PC-3 (cell line): ENCODE measurements at places on chromosomes 16 and 17.

- DNase-seq: peak; percentile 5
These were observed 99.8 kb downstream of the CPPED1 start for GRCh38 chr16:12703935-12704334.

DNA sequence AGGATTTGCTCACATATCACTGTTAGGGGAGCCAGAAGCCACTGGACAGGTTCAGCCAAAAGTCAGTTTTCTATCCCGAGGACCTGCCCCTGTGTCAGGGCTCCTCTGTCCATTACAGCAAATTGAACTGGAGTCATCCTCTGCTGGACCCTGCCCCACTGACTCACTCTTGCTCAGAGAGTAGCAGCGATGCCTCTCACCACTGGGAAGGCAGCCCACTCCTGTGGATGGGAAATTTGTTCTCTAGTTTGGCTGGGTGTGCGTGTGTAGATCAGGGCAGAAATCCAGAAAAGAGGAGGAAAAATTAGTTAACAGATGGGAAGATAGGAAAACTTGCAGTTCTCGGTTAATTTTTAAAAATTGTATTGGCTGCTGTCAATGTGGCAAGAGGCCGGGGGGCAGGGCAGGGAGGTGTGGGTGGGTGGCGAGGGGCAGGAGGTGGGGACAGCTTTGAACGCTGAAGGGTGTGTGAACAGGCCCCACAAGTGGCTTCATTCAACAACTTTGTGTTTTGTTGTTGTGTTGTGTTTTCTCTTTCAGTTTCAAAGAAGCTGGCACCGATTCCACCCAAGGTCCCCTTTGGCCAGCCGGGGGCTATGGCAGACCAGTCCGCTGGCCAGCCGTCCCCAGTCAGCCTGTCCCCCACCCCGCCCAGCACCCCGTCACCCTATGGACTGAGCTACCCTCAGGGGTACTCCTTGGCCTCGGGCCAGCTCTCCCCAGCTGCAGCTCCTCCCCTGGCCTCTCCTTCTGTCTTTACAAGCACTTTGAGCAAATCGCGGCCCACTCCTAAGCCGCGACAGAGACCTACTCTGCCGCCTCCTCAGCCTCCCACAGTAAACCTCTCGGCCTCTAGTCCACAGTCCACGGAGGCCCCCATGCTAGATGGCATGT lies 33.6 kb downstream of the ELAC2 start:
- DNase-seq: peak; percentile 65

- peak; percentile 50 for DNase-seq
These were observed 17.6 kb upstream of the SSTR5 start for GRCh38 chr16:1054660-1055556.

DNA sequence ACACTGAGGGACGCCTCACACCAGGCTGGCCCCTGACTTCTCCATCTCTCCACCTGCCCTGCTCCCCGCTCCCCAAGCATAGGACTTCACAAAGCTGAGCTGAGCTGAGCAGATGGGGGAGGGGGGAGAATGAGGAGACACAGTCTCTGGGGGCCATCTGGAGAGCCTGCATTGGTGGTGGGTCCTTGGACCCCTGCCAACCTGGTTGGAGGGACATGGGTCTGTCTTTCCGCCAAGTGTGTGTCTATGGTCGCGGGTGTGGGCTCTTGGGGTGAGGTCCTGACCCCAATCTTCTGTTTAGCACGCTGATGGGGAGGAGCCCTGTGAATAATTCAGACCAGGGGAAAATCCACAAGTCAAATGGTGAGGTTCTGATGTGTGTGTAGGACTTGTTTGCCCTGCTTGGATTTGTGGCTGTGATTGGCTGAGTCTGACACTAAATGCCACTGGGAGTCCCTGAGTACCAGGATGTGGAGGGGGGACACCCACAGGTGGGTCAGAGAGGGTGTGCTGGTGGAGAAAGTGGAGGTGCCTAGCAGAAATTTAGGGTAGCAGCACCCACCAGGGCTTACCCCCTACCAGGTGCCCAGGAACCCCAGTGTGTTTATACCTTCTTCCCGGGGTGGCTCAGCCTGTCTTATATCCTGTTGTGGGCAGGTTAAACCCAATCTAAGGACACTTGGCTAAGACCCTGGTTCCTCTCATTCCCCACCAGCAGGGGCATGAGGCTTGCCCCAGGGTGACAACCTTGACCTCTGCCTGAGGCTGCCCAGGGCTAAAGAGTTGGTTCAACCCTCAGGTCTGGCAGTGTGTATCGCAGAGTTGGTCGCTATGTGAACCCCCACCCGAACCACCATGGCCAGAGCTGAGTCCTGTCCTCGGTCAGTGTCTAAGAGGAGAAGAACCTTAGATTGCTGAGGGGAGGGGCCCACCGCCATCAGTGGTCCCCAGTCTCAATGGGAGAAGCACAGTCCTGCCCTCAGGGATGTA lies 2.1 kb downstream of the FMNL1 start:
- no peak for DNase-seq

- DNase-seq: no peak
These were observed 19.0 kb upstream of the VWA3A start for GRCh38 chr16:22073350-22073749.

- DNase-seq: no peak
These were observed 16.4 kb upstream of the FLCN start for GRCh38 chr17:17253406-17253805.

- no peak for DNase-seq
These were observed 1.8 kb downstream of the SYNGR3 start for GRCh38 chr16:1991588-1991947.

GRCh38 chr17:15194859-15195277 lies 70.3 kb downstream of the PMP22 start:
- no peak for DNase-seq

GRCh38 chr17:81564778-81565177 lies 12.6 kb upstream of the FAAP100 start:
- no peak for DNase-seq

GRCh38 chr17:42893359-42893758 lies 7.2 kb upstream of the G6PC1 start:
- no peak for DNase-seq

DNA sequence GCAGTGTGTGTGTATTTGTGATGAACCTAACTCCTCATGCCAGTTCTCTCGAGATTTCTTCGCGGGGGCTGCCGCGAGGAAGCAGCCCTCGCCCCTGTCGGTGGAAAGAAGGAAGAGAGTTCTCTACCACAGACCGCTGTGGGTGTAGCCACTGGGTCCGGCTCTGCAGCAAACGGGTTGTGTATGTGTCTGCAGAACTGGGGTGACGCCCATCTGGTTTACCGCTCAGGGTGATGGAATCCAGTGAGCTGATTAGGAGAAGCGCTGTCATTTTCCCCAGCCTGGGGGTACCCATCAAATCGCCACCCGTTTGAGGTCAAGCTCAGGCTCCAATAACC lies 7.7 kb downstream of the CORO6 start:
- no peak for DNase-seq

DNA sequence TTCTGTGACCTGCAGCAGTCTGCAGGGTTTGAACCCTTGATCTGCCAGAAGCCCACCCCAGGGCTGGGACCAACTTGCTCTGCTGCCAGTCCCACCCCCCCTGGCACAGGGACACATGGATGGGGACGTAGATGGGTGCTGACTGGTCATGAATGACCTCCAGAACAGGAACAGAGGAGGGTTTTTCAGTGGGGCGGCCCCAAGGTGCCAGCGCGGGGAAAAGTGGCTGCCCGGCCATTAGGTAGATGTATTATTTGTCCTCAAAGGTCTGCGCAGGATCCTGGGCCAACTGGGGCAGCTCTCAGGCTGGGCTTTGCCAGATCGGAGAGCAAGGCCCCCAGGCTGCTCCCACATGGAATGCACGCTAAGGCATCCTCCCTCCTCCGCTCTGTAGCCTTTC lies 265.2 kb upstream of the TNRC6C start:
- no peak for DNase-seq

GRCh38 chr17:76075364-76076145 lies 974 bp downstream of the GALR2 start:
- no peak for DNase-seq

DNA sequence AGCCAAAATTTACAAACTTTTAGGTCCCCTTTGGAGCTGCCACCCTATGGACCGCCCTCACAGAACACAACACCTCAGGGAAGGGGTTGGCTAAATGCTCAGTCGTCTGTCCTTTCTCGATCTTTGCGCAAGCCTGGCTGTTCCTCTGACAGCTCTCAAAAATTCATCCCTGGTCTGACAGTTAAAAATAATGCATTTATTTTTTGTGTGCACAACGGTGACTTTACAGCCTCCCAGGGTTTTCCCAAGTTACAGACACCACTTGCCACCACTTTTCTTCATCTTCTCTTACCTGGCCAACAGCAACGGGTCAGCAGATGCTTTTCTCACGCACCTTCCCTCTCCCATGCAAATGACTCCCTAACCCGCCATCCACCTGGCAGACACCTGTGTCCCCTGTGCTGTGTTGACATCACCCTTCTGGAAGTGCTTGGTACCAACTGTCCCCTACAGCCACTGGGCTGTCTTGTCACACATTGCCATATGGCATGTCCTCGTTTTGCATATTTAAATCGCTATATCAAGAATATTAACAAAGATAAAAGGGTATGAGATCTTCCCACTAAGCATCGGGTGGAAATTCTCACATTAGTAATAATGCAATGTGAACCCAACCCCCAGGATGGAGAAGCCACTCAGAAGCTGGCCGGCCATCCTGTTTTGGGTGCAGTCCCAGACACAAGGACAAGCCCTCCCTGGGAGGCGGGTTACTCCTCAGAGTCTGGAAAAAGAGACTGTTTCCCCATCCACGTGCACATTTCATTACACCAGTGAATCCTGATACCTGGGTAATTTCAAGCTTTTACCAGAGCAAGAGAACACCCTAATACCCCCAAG lies 187.0 kb downstream of the ZFHX3 start:
- DNase-seq: no peak

- DNase-seq: no peak
These were observed 41.0 kb upstream of the INTS2 start for GRCh38 chr17:61968757-61969156.

- DNase-seq: peak; percentile 76
These were observed 639 bp downstream of the MIF4GD start for GRCh38 chr17:75270218-75270965.

DNA sequence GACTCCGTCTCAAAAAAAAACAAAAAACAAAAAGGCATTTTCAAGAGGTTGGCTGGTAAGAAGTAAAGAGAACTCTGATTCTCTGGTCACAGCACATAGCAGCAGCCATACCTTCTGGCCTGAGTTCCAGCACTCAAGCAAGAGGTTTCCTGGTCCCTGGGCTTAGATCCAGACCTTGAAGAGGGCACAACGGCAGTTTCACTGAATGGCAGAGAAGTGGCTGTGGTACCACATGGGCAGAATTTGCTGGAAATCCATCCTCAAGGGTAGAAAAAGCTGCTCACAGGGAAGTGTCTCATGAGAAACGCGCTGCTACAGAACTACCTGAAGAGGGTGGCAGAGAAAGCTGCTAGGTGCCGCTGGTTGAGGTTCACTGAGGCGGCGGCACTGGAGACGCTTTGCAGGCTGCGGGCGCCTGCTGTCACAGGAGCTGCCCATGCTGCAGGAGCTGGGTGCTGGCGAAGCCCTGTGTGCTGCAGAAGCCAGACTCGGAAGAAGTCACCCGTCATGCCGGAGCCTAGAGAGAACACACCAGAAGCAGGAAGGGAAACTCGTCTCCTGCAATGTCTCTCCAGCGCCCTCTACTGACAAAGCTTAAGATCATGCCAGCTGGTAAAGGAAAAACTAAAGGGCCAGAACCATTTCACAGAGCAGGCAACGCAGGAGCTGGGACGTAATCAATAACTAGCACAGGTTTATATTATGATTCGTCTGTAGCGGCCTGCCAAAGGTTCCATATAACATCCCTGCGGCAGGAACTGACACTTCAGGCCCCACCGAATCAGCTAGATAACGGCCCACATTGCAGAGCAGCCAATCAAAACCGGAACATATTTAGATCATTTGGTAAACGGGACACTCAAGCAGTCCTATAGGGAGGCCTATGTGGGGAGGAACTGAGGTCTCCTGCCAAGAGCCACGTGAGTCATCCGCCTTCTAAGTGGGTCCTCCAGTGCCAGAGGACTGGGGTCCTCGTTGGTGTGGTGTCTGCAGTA lies 5.4 kb upstream of the ZNF213 start:
- peak; percentile 74 for DNase-seq

GRCh38 chr17:58005728-58006559 lies 1.1 kb downstream of the SRSF1 start:
- DNase-seq: no peak

- no peak for DNase-seq
These were observed 2.4 kb upstream of the EIF1 start for GRCh38 chr17:41686281-41686680.

DNA sequence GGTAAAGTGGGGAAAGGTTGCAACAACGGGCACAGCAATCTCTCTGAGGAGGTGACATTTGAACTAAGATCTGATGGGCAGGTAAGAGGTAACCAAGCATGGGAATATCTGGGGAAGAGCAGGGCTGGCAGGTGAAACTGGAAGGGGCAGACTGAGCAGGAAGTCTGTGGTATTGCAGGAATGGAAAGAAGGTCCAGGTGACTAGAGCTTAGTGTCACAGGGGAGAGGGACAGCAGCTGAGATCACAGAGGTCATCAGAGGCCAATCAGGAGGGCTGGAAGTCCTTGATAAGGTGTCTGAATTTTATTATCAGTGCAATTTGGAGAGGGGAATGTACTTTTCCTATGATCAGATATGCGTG lies 73.3 kb upstream of the DHX40 start:
- peak; percentile 21 for DNase-seq

- no peak for DNase-seq
These were observed 19.9 kb upstream of the SYT17 start for GRCh38 chr16:19148189-19148588.

DNA sequence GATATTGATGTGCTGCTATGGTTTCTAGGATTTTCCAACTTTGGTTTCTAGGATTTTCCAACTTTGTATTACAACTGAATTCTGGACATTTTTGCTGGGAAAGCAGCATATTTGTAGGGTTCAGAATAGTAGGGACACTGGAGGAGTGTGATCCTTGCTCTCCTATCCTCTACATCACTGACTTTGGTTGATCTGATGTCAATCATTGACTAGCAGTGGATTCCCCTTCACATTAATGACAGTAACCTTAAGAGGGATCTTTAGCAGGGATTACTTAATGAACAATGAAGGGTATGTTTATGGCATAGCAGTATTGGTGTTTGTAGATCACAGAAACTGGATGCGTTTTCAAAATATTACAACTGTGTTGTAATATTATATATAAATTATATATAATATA lies 67.4 kb downstream of the MAP2K4 start:
- no peak for DNase-seq

- peak; percentile 73 for DNase-seq
These were observed 77.5 kb upstream of the N4BP1 start for GRCh38 chr16:48687421-48688038.
